CD8-positive, alpha-beta T cell (primary cell): ENCODE measurements at places on chromosomes 6 and 20.

GRCh38 chr6:128600397-128600951, 80.1 kb upstream of the PTPRK start:
- no peak for DNase-seq

- DNase-seq: no peak
Measured at GRCh38 chr6:108806171-108806570, 42.1 kb upstream of the ARMC2 start.

DNA sequence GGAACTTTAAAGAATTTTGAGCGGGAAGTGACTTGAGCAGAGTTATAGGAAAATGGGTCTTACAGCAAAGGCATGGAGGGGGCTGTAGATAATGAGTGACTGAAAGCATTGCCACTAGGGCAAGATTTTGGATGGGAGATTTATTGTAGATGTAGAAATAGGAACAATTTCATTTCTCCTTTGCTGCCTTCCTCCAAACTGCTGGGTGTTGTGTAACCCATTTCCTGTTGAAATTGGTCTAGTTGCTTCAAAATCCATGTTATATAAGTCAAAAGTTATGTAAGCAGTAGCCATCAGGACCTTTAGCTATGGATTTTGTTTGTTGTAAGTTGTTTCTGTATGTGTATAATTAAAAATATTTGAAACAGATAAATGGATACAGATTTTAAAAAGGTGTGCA, 11.1 kb downstream of the YWHAB start:
- no peak for DNase-seq

- DNase-seq: no peak
Measured at GRCh38 chr20:1204576-1204975, 1.3 kb downstream of the C20orf202 start.

DNA sequence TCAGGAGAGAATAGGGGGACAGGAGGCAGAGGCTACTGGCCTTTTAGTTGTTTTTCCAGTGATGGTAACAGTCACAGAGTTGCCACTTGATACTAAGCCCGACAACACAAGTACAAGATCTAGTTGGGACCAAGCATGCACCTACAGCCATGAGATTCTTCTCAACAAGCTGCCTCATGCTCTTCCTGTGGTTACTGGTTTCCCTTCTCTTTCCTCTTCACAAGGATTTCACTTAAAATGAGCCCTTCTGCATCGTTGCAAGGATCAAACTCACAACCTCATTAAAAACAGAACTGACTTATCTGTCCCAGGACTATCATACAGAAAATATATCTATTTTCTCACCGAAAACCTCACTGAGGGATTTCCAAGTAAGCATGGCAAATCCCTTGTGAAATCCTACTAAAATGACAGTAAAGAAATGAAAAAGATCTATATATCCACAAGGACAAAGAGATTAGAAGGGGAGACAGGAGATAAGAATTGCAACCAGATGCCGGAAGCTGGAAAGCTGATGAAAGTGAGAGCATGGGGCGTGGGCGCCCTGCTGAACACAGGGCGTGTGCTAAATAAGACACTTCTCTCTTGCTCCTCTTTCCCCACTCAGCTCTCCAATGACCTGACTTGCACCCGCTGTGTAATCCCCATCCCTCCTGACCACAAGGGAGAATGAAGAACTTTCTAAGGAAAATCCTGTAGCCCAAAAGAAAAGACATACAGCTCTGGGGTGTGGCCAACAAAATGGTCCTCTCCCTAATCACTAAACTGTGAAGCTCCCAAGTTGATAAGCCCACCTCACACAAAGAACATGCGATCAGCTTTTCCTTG, 13.4 kb downstream of the MTFR2 start:
- DNase-seq: no peak

DNA sequence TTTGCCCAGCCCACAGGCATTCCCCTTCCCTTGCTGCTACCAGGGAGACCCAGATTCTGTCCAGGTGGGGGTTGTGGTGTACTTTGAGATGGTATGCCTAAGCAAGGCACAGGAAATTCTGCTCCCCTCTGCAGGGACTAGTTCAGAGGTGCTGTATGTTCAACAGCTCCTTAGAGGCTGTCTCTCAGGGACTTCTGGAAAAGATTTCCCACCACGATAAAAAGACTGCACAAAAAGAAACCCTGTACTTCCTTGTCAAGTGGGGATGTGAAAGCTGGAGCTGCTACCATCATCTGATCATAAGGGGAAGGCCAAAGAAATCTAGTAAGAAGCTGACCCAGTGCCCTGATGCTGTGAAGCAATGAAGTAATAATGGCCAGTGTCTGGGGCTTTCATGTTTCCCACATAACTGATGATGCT, 51.5 kb upstream of the SMIM29 start:
- no peak for DNase-seq

DNA sequence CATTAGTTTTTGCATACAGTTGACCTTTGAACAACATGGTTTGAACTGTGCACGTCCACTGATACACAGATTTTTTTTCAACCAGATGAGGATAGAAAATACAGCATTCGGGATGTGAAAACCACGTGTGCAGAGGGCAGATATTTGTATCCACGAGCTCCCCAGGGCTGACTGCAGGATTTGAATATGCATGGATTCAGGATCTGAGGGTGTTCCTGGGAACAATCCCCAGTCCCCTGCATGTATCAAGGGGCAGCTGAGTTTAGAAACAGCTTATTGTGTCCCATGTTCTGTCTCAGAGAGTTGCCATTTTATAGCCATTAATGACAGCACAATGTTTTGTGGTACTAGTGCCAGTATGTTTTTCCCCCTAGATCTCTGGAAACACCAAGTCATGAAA, 53.6 kb downstream of the CD164 start:
- DNase-seq: no peak

- no peak for DNase-seq
Measured at GRCh38 chr6:3077430-3077829, 9.1 kb downstream of the RIPK1 start.

GRCh38 chr6:376827-377640, 14.5 kb upstream of the IRF4 start:
- no peak for DNase-seq

GRCh38 chr6:38799529-38800184, 84.5 kb downstream of the DNAH8 start:
- DNase-seq: no peak

GRCh38 chr6:107152638-107153430, 37.5 kb upstream of the BEND3 start:
- DNase-seq: no peak

DNA sequence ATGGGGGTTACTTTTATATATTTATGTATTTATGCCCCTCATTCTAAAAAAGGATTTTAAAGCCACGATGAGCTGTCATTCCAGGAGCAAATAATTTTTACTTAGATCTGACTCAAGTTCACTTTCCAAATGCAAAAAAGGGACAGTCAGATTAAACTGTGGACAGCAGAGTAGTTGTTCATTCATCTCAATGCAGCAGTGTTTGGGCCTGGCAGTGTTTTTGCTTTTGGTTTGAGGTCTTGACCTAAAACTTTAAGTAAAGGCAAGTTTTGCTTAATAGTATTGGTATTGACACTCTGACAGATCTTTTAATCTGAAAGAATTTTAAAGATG, 13.9 kb downstream of the JARID2 start:
- no peak for DNase-seq

DNA sequence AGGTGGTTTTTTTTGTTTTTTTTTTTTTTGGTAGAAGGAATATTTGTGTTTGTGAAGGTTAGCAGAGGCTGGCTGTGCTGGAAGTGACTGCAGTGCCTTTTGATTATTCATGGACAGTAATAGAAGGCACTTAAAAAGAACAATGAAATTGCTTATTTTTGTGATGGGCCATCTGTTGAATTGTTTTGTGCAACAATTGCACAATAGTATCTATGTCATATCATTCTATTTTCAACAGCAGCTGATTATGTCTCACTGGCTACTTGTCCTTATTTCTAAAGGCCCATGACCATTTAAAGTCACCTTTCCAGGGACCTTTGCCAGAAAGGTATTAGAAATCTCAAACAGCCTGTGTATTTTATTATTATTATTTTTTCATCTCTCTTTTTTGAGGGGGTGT, 70.6 kb downstream of the AFG1L start:
- no peak for DNase-seq

DNA sequence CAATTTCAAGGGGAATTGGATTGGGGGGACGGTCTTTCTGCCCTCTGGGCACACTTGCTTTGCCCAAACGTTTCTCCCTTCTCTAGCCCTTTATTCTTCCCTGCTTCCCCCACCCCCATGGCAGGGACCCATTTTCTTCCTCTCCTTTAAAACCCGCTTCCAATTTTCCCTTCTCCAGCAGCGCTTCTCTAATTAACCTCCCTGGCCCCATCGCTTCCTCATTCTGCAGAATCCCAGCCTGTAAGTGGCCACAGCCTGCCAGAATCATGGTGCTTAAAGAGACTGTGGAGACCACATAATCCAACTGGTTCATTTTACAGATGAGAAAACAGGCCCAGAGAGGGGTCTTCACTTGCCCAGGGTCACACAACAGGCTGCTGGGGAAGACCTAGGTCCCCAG, 61.4 kb downstream of the CPNE5 start:
- DNase-seq: no peak

DNA sequence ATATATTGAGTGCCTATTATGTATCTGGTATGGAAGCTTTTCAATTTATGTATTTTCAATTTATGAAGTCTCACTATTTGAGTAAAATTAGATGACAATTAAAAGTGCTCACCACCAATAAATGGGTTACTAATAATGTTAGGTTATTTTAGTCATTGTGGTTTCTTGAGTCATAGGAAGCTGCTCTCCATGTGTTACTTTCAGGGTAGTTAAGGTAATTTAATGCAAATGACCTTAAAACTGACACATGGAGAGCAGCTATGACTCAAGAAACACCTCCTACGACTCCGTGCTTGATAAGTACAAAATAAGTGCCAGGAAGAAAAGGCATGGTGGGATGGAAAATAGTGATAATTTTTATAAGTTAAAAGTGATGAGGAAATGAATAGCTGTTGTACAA, 16.5 kb upstream of the TINAG start:
- DNase-seq: no peak

DNA sequence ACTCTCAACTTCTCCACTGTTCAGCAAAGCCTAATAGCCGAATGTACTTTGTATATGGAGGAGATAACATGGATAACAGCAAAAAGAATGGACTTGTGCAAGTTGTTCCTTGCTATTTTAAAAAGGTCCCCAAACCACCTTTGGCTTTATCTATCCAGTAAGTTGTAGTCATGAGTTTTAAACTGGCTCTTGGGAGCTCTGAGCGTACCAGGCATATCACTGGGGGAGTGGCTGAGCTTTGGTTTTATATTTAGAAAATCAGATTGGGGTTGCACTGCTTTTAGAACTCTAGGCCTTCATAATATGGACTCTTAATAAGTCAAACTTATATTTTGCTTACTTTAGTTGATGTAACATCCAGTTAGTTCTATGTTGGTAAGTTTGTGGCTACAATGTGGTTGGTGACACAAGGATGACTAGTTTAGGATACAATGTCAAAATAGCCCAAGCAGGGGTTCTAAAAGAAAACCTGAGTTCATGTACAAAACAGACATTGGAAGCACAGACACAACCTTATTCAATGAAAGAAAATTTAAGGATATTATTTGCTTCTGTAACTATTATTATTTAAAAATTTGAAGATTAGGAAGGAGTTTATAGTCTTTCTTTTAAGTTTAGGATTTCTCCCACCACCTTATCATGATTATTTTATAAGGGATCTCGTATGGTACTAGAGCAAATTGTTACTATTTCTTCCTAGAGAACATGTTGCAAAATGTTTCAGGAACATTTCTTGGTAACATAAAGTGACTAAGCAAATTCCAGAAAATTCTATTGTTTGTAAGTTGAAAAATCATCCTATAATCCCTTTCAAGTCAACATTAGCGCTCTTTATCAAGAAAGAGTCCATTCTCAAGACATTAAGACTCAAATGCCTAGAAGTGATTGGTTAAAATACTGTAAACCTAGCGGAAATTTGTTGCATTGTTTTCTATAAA, 165.8 kb upstream of the SUPT3H start:
- no peak for DNase-seq

DNA sequence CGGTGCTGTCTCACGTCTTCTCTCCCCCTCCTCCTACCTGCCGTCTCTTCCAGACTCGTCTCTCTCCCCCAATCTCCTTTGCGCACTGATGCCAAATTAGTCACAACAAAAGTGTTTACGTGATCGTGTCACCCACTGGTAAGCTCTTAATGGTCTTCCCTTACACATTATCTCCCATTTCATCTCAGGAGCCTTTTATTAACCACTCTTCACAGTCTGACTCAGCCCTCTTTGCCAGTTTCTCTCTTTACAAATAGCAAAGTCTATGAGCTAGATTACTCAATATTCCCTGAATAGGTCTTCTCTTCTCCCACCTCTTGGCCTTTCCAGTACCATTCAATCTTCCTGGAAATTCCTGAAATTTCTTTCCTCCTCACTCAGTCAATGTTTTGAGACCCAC, 247.0 kb downstream of the ESR1 start:
- no peak for DNase-seq
